ENCODE measurements at places on chromosomes 11 and 22. TPM values are rescaled to one million over a fixed set of nuclear protein-coding genes. Genes with fewer than 3 reads are reported as not detected.

MOV10L1 gene
- 0.22 TPM for total RNA-seq

RASD2 gene
- total RNA-seq: 9.4 TPM

NFAM1 gene
- 2.0 TPM for total RNA-seq

MS4A3 gene
- not detected for total RNA-seq

ZNF202 gene
- 4.1 TPM for total RNA-seq

SMTNL1 gene
- total RNA-seq: not detected

OR8D1 gene
- not detected for total RNA-seq

GPR83 gene
- total RNA-seq: 0.17 TPM

RAG1 gene
- total RNA-seq: 1.4 TPM

OR51E1 gene
- total RNA-seq: 1.8 TPM

MMP27 gene
- not detected for total RNA-seq

GRCh38 chr22:27420195-27420816, 381.2 kb downstream of the MN1 start:
- DNase-seq: no peak

DNA sequence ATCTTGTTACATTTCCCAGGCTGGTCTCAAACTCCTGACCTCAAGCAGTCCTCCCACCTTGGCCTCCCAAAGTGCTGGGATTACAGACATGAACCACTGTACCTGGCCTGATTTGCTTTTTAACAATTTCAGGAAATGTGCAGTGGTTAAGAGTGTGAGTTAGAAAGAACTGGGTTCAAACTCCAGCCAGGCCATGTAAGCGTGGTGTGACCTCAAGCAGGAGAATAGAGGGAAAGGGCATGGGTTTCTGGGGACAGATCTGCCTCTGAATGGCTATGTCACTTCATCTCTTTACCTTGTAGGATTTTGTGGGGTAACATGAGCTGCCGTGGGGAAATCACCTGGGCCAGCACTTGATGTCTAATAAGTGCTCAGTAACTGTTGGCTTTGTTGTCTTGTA, 9.3 kb downstream of the SNRPD3 start:
- no peak for DNase-seq

- no peak for DNase-seq
These were observed 32.8 kb downstream of the MS4A2 start for GRCh38 chr11:60121264-60121663.

DNA sequence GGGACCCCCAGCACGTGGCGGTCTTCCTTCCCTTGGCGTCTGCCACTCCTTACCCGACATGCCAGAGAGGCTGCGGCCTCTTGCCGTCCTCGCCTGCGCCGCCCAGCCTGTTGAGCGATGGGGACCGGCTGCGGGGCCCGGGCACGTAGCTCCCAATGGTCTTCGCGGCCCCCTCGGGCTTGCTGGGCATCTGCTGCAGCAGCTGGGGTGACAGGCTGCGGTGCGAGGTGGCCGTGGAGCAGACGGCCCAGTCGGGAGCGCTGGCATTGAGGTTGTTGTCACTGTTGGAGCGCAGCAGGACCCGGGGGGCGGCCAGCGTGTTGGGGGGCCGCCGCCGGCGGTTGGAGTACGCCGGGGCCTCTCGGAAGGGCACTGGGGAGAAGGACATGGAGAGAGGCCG, 422.0 kb downstream of the CTTN start:
- no peak for DNase-seq

DNA sequence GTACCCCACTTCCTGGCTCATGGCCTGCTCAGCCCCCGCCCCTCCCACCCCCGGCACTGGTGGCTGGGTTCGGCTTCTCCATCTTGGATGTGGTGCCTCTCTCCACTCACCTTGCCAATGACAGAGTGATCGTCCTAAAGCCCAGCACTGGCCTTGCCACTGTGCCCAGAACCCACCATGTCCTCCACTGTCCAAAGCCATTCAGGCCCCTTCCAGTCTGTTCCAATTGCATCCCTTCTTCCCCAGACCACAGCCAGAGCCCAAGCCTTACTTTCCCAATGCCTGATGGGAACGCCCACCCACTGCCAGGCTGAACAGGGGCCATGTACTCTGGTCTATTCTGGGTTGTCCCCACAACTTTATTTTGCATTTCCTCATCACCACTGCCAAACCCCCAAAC, 625.8 kb upstream of the B3GAT1 start:
- DNase-seq: no peak

- DNase-seq: no peak
These were observed 2.4 kb downstream of the GNB1L start for GRCh38 chr22:19852177-19852781.

- DNase-seq: no peak
These were observed 9.1 kb downstream of the DCPS start for GRCh38 chr11:126312961-126313360.

DNA sequence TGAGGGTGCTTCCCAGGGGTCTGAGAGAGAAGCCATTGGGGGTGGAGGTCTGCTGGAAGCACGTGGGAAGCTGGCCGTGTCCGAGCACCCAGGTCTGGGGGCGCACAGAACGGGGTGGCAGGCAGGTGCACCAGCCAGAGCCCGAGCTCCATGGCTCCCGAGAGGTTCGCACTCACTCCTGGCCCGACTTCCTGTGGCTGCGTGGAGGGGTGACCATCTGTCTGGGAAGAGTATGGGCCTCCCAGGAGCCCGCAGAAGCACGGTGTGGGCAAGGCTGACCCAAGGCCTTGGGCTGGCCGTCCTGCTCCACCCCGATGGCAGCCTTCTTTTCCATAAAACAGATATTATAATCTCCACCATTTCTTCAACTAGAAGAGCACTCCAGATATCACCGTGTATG, 256.0 kb upstream of the B3GAT1 start:
- no peak for DNase-seq

DNA sequence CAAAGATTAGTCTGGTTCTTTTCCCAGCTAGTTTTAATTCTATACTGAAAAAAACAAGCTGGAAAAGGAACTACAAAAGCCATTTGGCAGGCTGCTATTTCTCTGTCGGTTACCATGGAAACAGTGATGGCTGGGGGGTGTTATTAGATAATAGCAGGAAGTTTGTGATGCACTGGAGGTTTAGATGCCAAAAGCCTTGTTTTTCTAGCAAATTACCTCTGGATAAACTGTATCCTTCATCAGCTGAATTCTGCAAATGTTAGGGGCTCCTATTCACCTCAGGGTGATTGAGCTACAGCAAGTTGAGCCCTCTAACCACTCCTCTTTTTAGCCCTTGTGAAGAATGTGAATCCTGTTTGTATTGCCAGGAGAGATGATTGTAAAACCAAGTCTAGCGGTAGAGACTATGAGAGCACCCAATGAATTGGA, 25.2 kb downstream of the ALKBH3 start:
- no peak for DNase-seq

DNA sequence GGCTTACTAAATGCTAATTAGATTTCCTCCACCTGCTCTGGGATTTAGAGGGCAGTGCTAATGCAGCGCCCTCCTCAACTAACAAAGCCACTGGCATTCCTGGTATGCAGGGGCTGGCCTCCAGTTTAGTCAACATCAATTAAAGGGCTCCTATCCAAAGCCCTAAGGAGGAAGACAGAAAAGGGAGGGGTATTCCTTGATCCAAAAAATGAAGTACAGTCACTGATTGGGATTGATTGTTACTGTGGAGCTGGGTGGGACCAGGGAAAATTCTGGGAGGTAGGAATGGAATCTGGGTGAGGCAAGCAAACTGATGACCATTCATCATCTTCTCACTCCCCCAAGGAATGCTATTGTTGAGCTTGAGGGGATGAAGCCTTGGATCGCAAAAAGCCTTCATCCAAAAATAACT, 52.2 kb downstream of the GAB2 start:
- no peak for DNase-seq

- no peak for DNase-seq
These were observed 390 bp upstream of the CKAP5 start for GRCh38 chr11:46846510-46846830.

DNA sequence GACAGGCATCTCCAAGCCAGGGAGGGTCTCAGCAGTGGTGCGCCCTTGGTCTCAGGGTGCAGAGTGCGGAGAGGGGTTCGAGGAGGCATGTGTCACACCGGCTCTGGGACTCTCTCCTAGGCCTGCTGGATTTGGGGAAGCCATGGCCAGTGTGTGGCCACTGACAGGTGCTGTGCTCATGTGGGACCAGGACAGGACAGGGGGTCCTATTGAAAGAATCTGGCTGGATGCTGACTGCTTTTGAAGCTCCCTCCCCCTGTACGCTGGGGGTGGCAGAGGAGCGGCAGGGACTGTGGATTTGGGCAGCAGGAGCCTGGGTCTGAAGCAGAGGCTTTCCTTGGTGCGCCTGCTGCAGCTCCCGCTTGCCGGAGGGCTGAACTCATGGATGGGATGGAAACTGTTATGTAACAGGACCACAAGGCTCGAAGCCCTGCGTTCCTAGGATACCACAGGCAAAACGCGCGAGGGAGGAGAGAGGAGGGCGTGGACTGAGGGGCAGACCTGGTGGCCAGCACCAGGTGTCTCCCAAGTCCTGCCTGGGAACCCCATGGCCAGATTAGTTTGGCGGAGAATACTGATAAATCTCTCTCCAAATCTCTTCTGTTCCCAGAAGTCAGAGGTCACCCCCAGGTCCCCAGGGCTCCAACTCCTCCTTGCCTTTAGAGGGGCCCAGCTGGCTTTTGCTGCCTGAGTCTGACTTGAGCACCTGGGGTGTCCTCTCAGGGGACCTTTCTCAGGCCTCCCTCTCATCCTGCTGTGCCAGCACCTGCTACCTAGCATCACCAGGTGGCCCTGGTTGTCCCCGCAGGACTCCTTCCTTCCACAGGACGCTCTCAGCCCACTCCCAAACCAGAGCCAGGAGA, 13.8 kb upstream of the TEF start:
- peak; percentile 69 for DNase-seq
